Umbilical cord (tissue), 2 donors: ENCODE measurements at places on chromosomes 12 and 14.

GRCh38 chr14:32327255-32327961 is 1.7 kb upstream of the AKAP6 start:
- no peak for DNase-seq

DNA sequence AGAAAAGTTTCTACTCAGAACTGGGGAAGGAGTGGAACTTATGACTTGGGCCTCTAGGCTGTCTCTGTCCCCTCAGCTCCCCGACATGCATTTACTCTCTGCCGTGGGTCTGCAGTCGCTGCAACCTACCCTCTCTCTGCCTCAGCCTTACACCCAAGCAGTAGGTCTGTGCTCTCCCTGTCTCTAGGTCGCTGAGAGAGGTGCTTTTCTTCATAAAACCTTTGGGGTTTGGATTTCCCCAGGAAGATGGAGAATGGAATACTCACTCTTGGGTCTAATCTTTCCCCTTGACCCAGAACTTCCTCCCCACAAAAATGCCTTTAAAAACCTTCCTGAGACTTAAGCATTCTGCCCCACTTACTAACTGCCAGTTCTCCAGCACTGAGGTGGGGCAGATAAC is 12.9 kb downstream of the GPR84 start:
- no peak for DNase-seq

GRCh38 chr12:98823012-98823411 is 177.9 kb downstream of the APAF1 start:
- DNase-seq, result no peak

DNA sequence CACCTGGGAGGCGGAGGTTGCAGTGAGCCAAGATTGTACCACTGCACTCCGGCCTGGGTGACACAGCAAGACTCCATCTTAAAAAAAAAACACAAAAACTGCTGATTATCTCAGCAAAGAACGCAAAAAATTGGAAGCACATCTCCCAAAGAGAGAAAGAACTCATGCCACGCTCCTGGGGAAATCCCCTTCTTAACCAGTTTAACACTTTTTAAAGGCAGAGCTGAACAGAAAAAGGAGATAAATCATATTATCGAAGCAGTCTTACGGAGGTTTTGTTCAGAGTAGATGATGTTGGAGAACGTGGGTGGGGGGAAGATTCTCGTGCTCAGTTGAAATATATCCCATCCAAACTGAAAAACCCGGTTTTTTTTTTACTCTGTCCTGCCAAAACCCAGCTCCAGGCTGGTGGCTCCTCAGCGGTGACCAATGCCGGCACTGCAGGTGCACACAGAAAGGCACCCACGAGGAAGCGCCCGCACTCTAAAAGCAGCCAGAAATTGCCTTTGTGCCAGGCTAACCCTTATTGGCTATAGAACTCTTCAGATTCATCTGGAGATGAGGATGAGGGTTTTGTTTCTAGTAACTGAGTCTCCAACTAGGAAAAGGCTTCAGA is 100.2 kb upstream of the PARP11 start:
- DNase-seq, result no peak

GRCh38 chr14:51901475-51902024 is 41.1 kb downstream of the GNG2 start:
- DNase-seq, result no peak

DNA sequence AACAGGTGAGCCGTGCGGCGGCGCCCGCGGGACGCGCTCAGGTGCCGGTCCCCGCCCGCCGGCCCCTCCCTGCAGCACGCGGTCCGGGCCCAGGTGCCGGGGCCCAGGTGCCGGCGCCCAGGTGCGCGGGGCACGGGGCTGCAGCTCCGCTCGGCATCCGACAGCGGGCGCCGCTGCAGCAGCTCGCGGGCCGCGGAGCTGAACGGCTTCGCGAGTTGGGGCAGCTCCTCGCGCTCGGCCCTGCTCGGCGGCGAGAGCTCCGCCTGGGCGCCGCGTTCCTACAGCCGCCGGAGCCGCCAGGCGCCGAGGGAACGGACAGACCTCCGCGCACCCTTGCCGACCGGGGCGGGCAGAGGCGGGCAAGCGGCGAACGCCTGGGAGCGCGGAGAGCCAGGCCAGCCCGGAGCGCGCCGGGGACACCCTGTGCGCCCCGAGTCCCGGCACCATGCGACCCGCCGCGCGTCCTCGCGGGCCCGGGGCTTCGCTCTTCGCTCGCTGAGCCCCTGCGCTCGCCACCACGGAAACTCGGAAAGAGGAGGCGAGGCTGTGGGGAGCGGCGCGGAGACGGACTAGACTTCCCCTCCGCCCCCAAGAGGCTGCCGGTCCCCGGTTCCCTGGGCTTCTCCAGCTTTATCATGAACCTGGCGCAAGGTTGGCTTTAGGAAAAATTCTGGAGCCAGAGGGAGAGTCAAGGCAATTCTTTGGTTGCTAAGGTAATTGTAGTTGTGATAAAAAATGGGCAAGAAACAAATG is at the start of gene RGS6:
Gene RGS6 (plus strand): TSS at position 201 of the 753 bp plus-strand sequence.
- peak; percentile 22 for DNase-seq

DNA sequence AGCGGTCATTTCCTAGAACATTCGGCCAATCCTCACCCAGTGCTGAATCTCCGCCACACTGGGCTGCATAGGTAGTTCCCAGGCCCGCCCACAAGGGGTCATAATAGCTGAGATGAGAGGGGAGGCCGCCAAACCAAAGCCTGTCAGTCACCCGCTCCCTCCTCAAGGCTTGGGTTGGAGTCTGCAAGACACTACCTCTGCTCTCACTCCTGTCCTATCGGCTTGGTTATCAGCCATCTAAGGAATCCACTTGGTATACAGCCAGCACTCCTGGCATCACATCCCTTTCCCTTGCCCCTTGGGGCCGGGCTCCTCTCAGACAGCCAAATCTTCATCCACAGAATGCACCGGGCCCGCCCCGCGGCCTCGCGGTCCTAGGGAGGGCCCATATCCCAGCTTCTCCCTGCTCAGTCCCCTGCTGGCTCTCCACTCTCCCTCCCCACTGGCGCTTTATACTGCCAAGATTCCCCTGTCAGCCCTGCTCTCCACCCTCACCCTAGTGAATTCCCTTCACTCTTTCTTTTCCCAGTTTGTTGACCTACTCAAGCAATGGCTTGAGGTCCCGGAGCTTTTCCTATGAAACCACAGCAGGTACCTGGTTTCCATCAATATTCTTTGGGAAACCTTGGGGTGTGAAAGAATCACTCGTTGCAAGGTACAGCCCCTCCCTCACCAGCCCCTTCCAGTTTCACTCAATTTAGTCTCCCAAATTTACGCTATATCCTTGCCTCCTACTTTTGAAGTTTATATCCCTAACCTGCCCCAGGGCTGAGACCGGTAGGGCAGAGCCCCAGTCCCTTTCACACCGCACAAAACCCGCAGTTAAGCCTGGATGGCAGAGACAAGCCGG is 1.4 kb downstream of the IFFO1 start:
- DNase-seq, result peak; percentile 84

- DNase-seq, result no peak
Measured at GRCh38 chr12:71795901-71796300, 41.2 kb downstream of the RAB21 start.

DNA sequence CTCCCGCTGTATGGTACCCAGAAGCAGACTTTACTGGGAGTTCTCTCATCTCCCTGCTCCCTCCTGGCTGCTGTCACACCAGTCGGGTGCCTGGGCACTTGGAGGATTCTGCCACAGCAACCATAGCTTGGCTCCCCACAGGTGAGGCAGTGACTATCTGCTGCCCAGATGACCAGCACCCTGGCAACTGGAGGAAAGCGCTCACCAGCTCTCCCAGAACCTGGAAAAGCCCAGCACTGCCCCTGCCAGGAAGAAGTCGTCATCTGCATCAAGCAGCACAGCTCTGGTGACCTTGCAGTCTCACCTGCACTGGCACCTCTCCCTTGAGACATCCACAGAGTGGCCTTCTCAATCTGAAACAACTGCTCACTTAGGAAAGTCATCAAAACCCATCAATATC is 31.9 kb upstream of the TC2N start:
- DNase-seq, result no peak

DNA sequence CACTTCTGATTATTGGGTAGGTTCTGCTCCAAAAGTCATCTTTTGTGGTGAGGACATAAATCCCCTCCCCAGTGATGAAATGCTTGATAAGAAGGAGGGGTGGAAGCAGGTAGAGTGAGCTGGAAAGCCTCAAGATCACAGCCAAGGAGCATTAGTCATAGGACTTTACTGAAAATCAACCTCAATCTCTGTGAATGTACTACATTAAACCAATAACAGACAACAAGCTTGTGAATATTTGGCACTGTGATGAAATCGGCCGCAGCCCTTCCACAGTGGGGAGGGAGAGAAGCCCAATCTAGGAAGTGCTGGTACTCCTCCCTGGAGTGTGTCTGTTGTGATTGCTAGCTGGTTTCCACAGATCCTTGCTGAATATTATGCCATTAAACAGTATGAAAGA is 41.2 kb upstream of the PTCSC3 start:
- no peak for DNase-seq

GRCh38 chr14:57982804-57983634 is 117.1 kb upstream of the SLC35F4 start:
- DNase-seq, result no peak

DNA sequence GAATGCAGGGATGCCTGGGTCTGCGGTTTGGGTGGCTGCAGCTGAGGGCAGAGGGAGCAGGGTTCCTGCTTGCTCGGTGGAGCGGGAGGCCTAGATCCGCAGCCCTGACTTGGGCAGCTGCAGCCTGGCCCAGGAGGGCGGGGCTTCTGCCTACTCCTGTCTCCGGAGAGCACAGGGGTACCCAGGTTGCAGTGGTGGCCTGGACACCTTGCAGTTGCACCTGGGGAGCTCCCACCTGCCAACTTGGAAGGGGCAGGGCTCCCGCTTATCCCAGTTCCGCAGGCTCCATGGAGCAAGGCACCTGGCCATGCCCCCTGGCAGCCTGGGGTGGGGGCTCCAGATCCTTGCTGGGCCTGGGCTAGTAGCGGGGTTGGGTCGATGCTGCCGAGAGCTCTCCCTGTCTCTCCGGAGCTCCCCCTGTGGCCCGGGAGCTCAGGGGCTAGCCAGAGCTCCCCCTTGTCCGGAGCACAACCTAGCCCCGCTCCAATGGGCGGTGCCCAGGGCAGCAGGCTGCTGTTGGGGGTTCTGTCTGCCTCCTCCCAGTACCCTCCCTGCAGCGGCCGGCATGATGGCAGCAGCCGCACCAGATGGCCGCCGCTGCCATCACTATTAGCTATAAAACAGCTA is 136.4 kb downstream of the PTPRR start:
- DNase-seq, result no peak

GRCh38 chr12:15956413-15957185 is 45.5 kb downstream of the DERA start:
- DNase-seq, result peak; percentile 57

- DNase-seq, result peak; percentile 91
Measured at GRCh38 chr14:69044965-69045555, 66.0 kb upstream of the ACTN1 start.

GRCh38 chr14:75578102-75578785 is at the start of gene FLVCR2:
Gene FLVCR2 (plus strand): TSS chr14:75578620. CDS start chr14:75578973, 353 bp downstream.
- peak; percentile 80 for DNase-seq

DNA sequence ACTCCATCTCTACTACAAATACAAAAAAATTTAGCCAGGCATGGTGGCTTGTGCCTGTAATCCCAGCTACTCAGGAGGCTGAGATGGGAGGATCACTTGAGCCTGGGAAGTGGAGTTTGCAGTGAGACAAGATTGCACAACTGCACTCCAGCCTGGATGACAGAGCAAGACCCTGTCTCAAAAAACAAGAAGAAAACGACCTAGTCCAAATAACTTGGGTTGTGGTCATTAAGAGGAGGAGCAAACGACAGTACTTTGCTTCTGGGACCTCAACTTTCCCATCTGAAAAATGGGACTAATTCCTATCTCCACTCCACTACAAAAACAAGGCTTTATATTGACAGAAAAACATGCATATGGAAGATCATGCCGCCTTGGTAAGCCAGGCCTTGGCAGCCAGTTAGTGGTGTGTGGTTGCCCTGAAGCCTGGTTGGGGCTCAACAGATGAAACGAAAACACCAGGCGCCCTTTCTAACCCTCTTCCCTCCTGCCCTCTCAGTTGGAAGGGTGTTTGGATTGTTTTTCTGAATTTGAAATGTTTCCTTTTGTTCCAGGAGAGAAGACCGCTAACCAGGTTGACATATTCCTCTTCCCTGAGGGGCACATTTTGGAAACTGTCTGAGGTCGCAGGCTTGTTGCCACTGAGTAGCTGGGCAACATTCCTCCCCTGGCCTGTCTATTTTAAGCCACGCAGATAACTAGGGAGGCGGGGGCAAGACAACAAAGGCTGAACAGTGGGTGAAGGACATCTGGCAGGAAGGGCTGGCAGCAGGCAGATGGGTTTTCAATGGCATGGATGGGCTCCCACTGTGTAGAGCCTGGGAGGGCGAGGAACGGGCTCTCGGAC is 13.7 kb upstream of the VPS37B start:
- peak; percentile 10 for DNase-seq

DNA sequence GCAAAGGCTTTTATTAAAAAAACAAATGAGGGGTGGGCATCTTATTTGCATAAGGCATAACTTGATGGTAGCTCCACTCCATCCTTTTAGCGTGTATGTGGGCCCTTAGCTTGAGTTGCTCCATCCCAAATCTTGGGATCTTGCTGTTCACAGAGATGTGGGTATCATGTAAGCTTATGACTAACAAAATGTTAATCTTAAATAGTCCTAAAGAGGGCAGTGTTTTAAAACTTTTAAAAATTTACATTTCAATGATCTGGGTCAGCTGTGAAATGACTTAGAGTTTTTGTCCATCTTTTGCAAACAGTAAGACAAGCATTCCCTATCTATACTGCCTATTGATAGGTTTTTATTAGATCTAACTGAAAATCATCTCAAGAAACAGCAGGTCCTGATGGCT is 86.0 kb downstream of the SLCO1A2 start:
- DNase-seq, result peak; percentile 4

- no peak for DNase-seq
Measured at GRCh38 chr12:128969480-128970055, 116.3 kb downstream of the GLT1D1 start.

DNA sequence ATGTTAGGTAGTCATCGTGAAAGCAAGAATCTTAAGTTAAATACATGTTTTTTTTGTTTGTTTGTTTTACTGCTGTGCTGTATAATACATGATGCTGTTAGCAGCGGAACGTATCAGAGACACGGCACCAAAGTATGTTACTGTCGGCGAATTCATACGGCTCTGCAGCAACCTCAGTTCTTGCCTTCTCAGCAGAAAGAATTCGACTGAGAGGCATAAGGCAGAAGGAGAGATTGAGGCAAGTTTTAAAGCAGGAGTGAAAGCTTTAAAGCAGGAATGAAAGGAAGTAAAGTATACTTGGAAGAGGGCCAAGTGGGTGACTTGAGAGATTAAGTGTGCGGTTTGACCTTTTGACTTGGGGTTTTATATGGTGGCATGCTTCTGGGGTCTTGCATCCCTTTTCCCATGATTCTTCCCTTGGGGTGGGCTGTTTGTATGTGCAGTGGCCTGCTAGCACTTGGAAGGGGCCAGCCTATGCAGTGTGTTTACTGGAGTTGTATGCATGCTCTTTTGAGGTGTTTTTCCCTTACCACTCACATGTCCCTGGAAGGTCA is 23.7 kb downstream of the LEMD3 start:
- DNase-seq, result peak; percentile 33

- no peak for DNase-seq
Measured at GRCh38 chr14:105974902-105975301, 448.5 kb downstream of the TMEM121 start.
